ENCODE measurements at places on chromosomes 7 and 10. TPM values are rescaled to one million over a fixed set of nuclear protein-coding genes. Genes with fewer than 3 reads are reported as not detected.

NACAD gene
- polyA plus RNA-seq = 1.3 TPM

HMX2 gene
- polyA plus RNA-seq = 2.7 TPM

TEX36 gene
- not detected for polyA plus RNA-seq

CPN1 gene
- 0.20 TPM for polyA plus RNA-seq

INPP5A gene
- polyA plus RNA-seq = 16.8 TPM

HOGA1 gene
- 0.57 TPM for polyA plus RNA-seq

LIPK gene
- not detected for polyA plus RNA-seq

CABCOCO1 gene
- not detected for polyA plus RNA-seq

PCLO gene
- polyA plus RNA-seq = 1.5 TPM

GATA3 gene
- 0.02 TPM for polyA plus RNA-seq

SPDYE16 gene
- polyA plus RNA-seq = 0.03 TPM

SPACDR gene
- polyA plus RNA-seq = 0.31 TPM

ADAM22 gene
- polyA plus RNA-seq = 5.6 TPM

SYT15 gene
- 0.58 TPM for polyA plus RNA-seq

NME8 gene
- polyA plus RNA-seq = 0.44 TPM

IQUB gene
- polyA plus RNA-seq = 0.12 TPM

PRR15 gene
- polyA plus RNA-seq = 4.9 TPM

PLXNA4 gene
- 0.44 TPM for polyA plus RNA-seq

MYO1G gene
- 0.11 TPM for polyA plus RNA-seq

NODAL gene
- polyA plus RNA-seq = 2.0 TPM

MACC1 gene
- polyA plus RNA-seq = 1.2 TPM

CHN2 gene
- 2.7 TPM for polyA plus RNA-seq

MUC12 gene
- 16.2 TPM for polyA plus RNA-seq

ADARB2 gene
- polyA plus RNA-seq = 2.2 TPM

CYP2E1 gene
- 0.11 TPM for polyA plus RNA-seq

COPG2 gene
- polyA plus RNA-seq = 35.3 TPM

SEMA3C gene
- polyA plus RNA-seq = 0.24 TPM

MACROH2A2 gene
- polyA plus RNA-seq = 9.3 TPM

GHRHR gene
- polyA plus RNA-seq = 1.6 TPM

CACNA2D1 gene
- 2.9 TPM for polyA plus RNA-seq

LEP gene
- polyA plus RNA-seq = not detected

OR9A2 gene
- not detected for polyA plus RNA-seq

RASA4 gene
- polyA plus RNA-seq = 37.0 TPM

ZC3HAV1L gene
- polyA plus RNA-seq = 7.1 TPM

AQP1 gene
- 0.19 TPM for polyA plus RNA-seq

AHCYL2 gene
- polyA plus RNA-seq = 16.6 TPM

KLF14 gene
- 0.02 TPM for polyA plus RNA-seq
